Suprapubic skin (tissue), 4 donors: ENCODE measurements at places on chromosomes 1 and 21.
A peak's percentile ranks its signal among the peaks of the same experiment; 100 is the strongest.

DNA sequence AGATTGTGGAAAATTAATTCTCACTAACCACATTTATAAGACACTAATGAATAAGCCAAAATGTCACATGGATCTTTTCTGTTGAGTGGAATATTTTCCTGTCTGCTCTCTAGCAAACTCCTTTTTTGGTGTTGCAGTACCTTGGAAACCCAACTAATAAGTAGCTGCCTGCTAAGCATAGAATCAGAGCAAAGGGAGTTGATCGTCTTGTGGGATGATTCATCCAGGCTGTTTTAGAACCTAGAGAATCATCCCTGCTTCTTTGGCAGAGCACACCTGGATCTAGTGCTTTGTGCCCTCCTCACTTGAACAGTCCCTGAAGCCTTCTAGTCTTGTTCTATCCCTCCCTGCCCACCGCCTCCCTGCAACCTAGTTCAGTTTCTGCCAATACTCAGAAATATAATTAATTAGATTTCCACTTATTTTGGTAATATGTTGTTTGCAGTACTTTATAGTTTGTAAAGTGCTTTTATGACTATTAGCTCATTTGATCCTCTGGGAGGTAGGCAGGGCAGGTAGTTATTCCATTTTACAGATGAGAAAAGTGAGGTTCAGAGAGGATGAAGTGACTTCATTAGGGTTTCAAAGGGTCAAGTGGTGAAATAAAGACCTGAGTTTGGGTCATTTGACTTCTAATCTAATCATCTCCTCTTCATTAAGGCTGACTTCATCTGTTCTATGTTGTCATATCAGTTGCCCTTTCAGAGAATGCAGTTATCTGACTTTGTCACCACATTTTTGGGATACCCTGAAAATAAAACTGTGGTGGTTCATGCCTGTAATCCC is 2.5 kb downstream of the AGO4 start:
- DNase-seq, result no peak
- peak overlapping the region; percentile 31 for H3K27ac ChIP-seq

DNA sequence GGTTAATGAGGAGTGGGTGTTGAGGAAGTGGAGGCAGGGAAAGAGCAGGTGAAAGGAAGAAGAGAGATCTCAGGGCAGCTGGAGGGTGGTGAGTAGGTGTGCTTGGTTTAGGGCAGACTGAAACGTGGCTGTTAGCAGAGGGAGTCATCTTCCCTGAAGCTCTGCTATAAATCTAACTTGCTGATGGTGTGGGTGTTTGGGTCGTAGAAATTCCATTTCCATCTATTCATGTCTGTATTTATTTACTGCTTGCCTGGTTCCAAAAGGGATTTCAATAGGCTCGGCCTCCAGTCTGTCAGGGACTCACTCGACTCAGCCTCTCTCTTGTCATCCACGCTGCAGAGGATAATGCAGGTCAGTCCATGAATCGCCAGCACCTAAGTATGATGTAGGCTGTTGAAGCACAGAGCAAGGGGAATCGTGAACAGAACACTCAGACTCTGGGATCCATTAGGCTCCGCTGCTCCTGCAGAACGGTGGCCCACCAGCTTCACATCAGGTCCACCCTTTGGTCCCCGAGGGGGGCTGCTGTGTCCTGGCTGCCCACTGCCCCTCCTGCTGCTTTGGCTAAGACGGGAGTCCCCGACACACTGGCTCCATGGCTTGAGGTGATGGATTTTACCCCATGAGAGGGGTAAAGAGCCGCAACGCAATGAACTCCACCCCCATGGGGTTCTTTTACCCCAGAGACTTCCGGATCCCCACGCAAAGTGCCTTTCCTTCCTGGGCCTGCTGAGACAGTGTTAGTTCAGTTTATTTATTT is 156.2 kb downstream of the RHOU start:
- no peak overlapping the region for H3K27ac ChIP-seq
- H3K4me1 ChIP-seq, result no peaks in the 10 kb centered on the region
- DNase-seq, result no peak
- no peaks in the 10 kb centered on the region for H3K27me3 ChIP-seq

DNA sequence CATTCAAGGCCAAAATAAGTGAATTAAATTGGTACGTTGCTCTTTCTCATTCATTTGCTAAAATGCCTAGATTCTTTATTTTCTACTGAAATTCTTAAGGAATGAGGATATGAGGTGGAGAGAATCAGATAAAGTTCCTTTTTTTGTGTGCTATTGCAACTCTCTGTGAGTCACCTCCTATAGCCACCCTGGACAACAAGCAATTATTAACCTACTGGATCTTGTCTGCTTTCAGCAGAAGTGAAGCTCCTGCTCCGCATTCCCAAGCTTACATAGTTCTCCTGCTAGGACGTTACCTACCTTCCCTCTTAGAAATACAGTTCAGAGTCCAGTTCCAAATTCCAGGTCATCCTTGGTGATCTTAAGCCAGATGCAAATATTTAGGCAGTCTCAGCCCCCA is 4.8 kb upstream of the KCNJ6 start:
- no peak for DNase-seq
- no peak overlapping the region for H3K27ac ChIP-seq
- no peaks in the 10 kb centered on the region for H3K36me3 ChIP-seq

DNA sequence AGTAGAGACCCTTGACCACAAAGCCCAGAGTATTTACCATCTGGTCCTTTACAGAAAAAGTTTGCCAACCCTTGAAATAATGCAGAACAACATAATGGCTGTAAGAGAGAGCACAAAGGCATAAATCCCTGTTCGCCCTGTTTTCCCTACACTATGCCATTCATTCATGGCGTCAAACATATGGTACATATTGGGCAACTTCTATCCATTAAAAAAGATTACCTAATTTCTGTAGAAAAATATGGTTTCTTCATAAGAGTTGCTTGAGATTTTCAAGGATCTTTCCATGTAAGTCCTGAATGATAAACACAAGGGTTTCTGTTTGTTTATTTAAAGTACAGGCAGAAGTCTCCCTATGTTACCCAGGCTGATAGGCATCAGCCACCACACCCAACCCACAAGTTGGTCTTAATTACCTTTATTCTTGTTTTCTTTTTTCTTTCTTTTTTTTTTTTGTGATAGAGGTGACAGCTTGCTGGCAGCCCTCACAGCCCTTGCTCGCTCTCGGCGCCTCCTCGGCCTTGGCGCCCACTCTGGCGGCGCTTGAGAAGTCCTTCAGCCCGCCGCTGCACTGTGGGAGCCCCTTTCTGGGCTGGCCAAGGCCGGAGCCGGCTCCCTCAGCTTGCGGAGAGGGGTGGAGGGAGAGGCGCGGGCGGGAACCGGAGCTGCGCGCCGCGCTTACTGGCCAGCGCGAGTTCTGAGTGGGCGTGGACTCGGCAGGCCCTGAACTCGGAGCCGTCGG is 68.3 kb upstream of the NR5A2 start:
- no peaks in the 10 kb centered on the region for H3K36me3 ChIP-seq
- no peak overlapping the region for H3K4me3 ChIP-seq
- no peaks in the 10 kb centered on the region for H3K4me1 ChIP-seq

DNA sequence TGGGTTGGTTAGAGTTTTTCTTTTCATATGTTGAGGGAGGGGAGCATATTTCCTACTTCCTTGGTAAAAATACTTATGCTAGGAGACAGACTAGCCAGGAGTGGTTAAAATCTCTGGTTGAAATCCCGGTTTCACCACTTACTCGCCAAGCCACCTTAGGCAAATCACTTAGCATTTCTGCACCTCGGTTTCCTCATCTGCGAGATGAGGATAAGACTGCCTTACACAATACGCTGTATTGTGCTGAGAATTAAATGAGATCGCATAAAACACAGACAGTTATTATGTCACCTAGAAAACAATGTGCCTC is 1.4 kb downstream of the IFFO2 start:
- no peaks in the 10 kb centered on the region for H3K27me3 ChIP-seq
- H3K4me3 ChIP-seq, result peak overlapping the region; percentile 80
- H3K36me3 ChIP-seq, result no peaks in the 10 kb centered on the region
- H3K27ac ChIP-seq, result peak overlapping the region; percentile 95

DNA sequence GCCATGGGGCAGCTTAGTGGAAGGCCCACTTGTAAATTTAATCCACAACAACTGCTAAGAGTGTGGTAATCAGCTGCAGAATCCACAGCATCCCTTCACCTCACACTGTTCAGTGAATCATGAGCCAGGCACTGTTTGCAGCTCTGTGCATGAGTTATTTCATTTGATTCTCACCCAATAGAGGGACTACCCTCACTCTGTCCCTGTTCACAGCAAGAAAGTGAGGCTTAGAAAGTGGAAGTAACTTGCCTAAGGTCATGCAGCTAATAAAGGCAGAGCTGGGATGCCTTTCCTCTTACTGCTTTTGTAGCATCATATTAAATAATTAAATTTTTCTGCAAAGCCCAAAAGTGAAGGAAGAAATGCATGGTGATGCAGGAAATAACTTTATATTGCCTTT is 346.5 kb upstream of the PLD5 start:
- no peaks in the 10 kb centered on the region for H3K4me1 ChIP-seq
- H3K27ac ChIP-seq, result no peak overlapping the region
- DNase-seq, result no peak
- no peak overlapping the region for H3K4me3 ChIP-seq
